ENCODE measurements at places on chromosomes 1 and 21. TPM values are rescaled to one million over a fixed set of nuclear protein-coding genes. Genes with fewer than 3 reads are reported as not detected.

SHISAL2A gene
- total RNA-seq: not detected

TNFRSF8 gene
- not detected for total RNA-seq

GIPC2 gene
- total RNA-seq: 0.51 TPM

DNA sequence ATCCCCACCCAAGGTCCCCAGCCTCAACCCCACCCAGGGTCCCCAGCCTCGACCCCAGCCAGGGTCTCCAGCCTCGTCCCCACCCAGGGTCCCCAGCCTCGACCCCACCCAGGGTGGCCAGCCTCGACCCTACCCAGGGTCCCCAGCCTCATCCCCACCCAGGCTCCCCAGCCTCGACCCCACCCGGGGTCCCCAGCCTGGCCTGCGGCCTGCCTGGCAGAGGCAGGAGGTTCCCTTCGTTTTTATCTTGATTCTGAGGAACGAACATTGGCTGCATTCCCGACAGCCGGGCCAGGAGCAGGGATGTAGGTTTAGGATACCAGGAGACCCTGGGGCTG is 3.4 kb upstream of the PDE9A start:
- no peak for DNase-seq
- H3K4me3 ChIP-seq: no peak overlapping the region
- H3K27ac ChIP-seq: no peak overlapping the region
- H3K4me1 ChIP-seq: no peaks in the 10 kb centered on the region
- H3K27me3 ChIP-seq: peaks cover 38% of the 10 kb centered on the region

- no peaks in the 10 kb centered on the region for H3K4me1 ChIP-seq
- no peak overlapping the region for H3K27ac ChIP-seq
- DNase-seq: no peak
Measured at GRCh38 chr1:109901524-109902145, 9.0 kb upstream of the CSF1 start.

- H3K27me3 ChIP-seq: no peaks in the 10 kb centered on the region
- no peak overlapping the region for H3K27ac ChIP-seq
- no peak overlapping the region for H3K4me3 ChIP-seq
- no peak for DNase-seq
- H3K36me3 ChIP-seq: no peaks in the 10 kb centered on the region
- no peaks in the 10 kb centered on the region for H3K4me1 ChIP-seq
Measured at GRCh38 chr1:233361876-233362275, 34.4 kb downstream of the MAP3K21 start.

DNA sequence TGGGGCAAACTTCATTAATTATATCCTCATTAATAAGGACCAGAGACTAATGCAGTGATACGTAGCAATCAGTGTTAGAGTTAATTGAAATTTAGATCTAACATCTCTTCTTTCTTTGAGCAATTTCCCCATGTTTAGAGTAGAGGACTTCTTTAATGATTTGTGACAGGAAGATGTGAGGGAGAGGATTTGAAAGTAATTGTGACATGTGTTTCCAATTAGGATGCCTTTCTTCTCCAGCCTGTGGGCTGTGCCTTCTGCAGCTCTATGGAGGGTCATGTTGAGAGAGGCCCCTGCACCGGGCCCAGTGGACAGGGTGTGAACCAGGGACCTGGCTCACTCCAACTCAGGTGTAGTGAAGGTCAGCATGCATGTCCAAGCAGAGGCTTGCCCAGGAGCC is 103.0 kb downstream of the GREM2 start:
- no peak overlapping the region for H3K4me3 ChIP-seq
- H3K27me3 ChIP-seq: no peaks in the 10 kb centered on the region
- H3K27ac ChIP-seq: no peak overlapping the region
- H3K36me3 ChIP-seq: no peaks in the 10 kb centered on the region
- peak; percentile 38 for DNase-seq

- no peaks in the 10 kb centered on the region for H3K27me3 ChIP-seq
- H3K4me3 ChIP-seq: no peak overlapping the region
- DNase-seq: no peak
- no peak overlapping the region for H3K27ac ChIP-seq
Measured at GRCh38 chr1:217253985-217254384, 376.9 kb downstream of the GPATCH2 start.

DNA sequence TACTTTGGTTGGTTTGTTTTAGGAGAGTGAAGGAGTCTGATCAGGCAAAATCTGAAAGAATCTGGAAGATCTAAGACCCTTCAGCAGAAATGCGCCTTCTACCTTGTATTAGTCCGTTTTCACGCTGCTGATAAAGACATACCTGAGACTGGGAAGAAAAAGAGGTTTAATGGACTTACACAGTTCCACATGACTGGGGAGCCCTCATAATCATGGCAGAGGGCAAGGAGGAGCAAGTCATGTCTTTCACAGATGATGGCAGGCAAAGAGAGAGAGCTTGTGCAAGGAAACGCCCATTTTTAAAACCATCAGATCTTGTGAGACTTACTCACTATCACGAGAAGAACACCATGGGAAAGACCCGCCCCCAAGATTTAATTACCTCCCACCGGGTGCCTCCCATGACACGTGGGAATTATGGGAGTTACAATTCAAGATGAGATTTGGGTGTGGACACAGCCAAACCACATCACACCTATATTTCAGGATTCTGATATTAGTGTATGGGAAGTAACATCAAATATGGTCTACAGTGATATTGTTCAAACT is 99.3 kb downstream of the GLUL start:
- no peaks in the 10 kb centered on the region for H3K27me3 ChIP-seq
- no peak overlapping the region for H3K27ac ChIP-seq
- no peak overlapping the region for H3K4me3 ChIP-seq
- H3K4me1 ChIP-seq: peaks cover 23% of the 10 kb centered on the region

DNA sequence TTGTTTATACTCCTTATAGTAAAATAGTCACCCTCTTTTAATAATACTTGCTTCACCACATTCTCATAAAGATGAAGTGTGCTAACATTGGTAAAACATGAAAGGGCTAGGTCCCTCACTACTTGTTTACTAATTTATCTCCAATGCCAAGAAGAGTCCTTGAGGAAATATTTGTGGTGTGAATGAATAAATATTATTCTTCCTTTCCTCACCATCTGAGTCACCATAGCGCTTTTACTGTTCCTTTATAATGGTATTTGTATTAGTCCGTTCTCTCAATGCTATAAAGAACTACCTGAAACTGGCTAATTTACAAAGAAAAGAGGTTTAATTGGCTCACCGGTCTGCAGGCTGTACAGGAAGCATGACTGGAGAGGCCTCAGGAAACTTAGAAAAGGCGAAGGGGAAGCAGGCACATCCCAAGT is 222.8 kb upstream of the ZRANB2 start:
- no peaks in the 10 kb centered on the region for H3K36me3 ChIP-seq
- peak; percentile 17 for DNase-seq
- no peaks in the 10 kb centered on the region for H3K4me1 ChIP-seq
- H3K27me3 ChIP-seq: no peaks in the 10 kb centered on the region

DNA sequence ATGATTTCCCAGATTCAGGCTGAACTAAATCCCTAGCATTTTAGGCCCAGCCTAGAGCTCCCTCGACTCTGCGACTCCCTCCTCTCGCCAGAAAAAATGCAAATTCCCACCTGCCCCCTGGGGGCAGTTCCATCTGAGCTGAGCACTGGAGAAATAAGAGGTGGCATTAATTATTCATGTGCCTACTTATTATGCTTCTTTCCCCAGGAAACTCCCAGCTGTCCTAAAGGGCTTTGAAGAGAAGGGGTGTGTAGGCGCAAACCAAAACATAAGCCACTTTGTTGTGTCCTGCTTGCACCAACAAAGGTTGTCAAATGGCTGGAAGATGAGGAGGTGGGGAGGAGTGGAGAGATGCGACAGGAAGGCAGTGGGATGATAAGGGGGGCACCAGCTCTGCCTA is 41.4 kb upstream of the GOLT1A start:
- no peak overlapping the region for H3K27ac ChIP-seq
- no peak for DNase-seq
- no peaks in the 10 kb centered on the region for H3K27me3 ChIP-seq

- H3K4me1 ChIP-seq: no peaks in the 10 kb centered on the region
- no peak overlapping the region for H3K27ac ChIP-seq
- H3K36me3 ChIP-seq: no peaks in the 10 kb centered on the region
- H3K27me3 ChIP-seq: no peaks in the 10 kb centered on the region
Measured at GRCh38 chr1:74502432-74502831, 10.0 kb downstream of the LRRC53 start.

DNA sequence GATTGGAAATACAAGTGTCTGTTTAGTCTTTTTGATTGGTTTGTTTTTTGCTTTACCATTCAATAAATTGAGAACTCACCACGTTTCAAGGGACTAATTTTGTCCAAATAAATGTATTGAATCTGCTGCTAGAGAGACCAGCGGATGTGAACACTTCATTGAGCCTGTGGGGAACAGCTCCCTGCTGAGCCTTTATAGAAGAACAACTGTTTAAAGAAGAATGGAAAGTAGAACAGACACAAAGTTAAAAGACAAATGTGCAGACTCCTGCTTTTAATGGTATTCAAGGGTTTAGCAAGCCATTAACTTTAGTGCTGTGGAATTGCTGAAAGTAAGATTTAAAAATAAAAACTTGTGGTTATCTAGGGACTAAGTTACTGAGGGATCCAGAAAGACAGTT is 817.7 kb upstream of the B3GALT2 start:
- no peaks in the 10 kb centered on the region for H3K36me3 ChIP-seq
- no peak overlapping the region for H3K27ac ChIP-seq
- no peak overlapping the region for H3K4me3 ChIP-seq
- H3K27me3 ChIP-seq: no peaks in the 10 kb centered on the region
- no peaks in the 10 kb centered on the region for H3K4me1 ChIP-seq

DNA sequence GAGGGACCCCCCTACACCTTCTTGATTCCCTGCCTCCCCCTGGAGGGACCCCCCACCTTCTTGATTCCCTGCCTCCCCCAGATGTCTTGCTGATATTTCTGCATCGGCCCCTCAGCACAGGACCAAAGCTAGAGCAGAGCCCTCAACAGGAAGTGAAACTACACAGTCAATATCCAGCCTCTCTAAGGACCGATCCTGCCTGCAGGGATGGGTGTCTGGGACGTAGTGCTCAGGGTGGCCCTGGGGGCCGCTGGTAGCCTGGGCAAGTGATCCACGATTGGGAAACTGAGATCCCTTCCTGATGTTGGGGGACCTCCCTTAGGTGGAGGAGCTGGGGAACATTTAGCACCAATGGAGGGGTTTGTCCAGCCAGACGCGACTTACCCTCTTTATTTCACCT is 3.9 kb upstream of the LEFTY2 start:
- H3K4me1 ChIP-seq: no peaks in the 10 kb centered on the region
- no peak overlapping the region for H3K27ac ChIP-seq
- no peak for DNase-seq

GRCh38 chr1:204110894-204111633 is 38.1 kb downstream of the SOX13 start:
- DNase-seq: no peak
- H3K36me3 ChIP-seq: no peaks in the 10 kb centered on the region
- no peak overlapping the region for H3K4me3 ChIP-seq
- peaks cover 11% of the 10 kb centered on the region for H3K4me1 ChIP-seq

DNA sequence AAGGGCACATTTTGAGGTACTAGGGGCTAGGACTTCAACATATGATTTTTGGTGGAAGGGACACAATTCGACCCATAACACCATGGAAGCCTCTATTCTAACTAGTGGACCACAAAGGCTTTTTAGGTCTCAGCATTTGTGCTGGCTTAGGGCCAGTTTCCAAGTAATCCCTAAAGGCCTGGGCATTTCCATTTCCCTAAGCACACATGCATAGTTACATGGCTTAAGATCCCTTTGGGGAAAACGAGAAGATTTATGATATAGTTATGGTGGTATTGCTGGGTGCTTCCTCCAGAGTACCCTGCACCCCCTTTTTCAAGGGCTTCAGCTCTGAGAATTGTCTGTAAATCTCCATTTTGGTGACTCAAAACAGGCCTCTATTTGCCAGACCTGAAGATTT is 28.2 kb upstream of the TMEM54 start:
- no peaks in the 10 kb centered on the region for H3K36me3 ChIP-seq
- DNase-seq: no peak
- H3K27me3 ChIP-seq: no peaks in the 10 kb centered on the region

DNA sequence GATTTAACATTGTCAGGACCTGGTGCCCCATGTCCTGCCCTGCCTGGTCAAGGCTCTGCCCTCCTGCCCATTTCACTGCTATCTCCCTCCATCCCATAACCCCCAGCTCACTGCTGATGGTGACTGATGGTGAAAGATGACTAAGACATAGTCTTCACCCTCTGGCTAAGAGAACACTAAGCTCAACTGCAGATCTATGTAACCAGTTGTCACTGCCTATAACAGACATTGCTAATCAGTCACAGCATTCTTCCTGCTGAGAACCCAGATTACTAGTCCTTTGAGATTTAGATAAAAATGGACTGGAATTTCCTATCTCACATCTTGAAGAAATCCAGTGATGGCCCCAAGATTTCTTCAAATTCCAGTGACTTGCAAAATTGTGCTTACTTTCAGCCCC is 8.0 kb upstream of the ZNF362 start:
- DNase-seq: peak; percentile 16
- no peak overlapping the region for H3K4me3 ChIP-seq
- no peak overlapping the region for H3K27ac ChIP-seq
- no peaks in the 10 kb centered on the region for H3K36me3 ChIP-seq
- no peaks in the 10 kb centered on the region for H3K4me1 ChIP-seq

DNA sequence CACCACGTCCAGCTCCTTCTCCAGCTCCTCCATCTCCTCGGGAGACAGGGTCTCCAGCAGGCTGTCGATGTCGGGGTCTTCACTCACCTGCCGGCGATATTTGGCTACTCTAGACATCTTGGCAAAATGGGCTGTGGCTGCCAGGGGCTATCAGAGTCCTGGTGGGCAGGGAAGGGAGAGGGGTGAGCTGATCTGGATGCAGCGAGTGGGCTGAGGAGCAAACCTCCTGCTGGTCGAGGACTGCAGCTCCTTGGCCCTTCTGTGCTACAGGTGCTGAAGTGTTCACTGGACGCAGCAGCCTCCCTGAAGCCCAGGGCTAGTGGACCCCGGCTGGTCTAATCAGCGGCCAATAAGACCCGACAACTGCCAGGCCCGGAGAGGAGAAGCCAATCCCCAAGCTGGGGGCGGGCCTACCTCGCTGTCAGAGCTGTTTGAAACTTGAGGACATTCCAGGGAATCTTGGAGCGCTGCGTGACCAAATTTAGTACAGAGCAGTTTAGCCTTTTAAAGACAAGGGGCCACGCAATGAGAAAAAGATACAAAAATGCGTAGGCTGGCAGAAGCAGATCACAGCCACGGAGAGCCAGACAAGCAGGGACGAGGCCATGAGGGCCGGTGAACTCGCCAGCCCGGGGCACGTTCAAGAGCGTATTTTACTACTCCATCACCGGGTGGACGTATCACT is at the start of gene LMOD1:
TSS of gene LMOD1 (minus strand) at position 325 of the 685 bp plus-strand sequence. CDS start at position 117, 208 bp downstream.
- H3K36me3 ChIP-seq: no peaks in the 10 kb centered on the region
- H3K4me3 ChIP-seq: peak within 1 kb of the TSS; percentile 85
- H3K4me1 ChIP-seq: peaks cover 26% of the 10 kb centered on the region
- peak; percentile 91 for DNase-seq
- peak within 1 kb of the TSS; percentile 74 for H3K27ac ChIP-seq

GRCh38 chr1:39632323-39632681 is 7.1 kb downstream of the HEYL start:
- H3K27me3 ChIP-seq: peaks cover 6% of the 10 kb centered on the region
- no peak overlapping the region for H3K27ac ChIP-seq
- H3K36me3 ChIP-seq: no peaks in the 10 kb centered on the region
- no peaks in the 10 kb centered on the region for H3K4me1 ChIP-seq
- no peak overlapping the region for H3K4me3 ChIP-seq
